ENCODE measurements at places on chromosomes 6 and 20. TPM values are rescaled to one million over a fixed set of nuclear protein-coding genes. Genes with fewer than 3 reads are reported as not detected.
A peak's percentile ranks its signal among the peaks of the same experiment; 100 is the strongest.

The PTCHD4 gene
- 8.4 TPM for total RNA-seq

The SCGN gene
- 0.26 TPM for total RNA-seq

- DNase-seq = no peak
Observed at GRCh38 chr20:3721912-3722311, 9.5 kb upstream of the SIGLEC1 start.

DNA sequence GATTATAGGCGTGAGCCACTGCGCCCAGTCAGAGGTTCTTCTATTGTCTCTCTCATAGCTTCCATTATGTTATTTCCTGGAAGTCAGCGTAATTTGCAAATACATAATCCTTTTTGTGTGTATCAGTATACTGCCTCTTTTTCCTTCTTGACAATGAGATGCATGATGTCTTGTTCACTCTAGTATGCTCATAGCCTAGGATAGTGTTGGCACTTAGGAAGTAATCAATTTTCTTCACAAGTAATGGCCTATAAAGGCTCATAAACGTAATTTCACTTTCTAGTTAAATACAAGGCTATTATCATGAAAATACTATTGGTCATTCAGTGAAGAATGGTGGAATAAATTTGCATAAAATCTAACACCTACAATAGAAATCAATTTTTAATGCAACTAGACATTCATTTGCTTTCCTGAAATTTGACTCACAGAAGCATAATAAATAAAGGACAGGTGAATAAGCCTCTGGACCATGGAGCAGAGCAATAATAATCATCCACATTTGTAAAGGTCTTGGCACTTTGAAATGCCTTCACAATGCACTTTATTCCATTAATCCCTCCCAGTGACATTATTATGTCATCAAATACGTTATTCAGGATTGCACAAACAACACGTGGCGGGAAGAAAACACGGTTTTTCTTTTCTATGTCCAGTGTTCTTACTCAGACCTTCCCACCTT, 366.9 kb upstream of the BTBD3 start:
- no peak for DNase-seq

DNA sequence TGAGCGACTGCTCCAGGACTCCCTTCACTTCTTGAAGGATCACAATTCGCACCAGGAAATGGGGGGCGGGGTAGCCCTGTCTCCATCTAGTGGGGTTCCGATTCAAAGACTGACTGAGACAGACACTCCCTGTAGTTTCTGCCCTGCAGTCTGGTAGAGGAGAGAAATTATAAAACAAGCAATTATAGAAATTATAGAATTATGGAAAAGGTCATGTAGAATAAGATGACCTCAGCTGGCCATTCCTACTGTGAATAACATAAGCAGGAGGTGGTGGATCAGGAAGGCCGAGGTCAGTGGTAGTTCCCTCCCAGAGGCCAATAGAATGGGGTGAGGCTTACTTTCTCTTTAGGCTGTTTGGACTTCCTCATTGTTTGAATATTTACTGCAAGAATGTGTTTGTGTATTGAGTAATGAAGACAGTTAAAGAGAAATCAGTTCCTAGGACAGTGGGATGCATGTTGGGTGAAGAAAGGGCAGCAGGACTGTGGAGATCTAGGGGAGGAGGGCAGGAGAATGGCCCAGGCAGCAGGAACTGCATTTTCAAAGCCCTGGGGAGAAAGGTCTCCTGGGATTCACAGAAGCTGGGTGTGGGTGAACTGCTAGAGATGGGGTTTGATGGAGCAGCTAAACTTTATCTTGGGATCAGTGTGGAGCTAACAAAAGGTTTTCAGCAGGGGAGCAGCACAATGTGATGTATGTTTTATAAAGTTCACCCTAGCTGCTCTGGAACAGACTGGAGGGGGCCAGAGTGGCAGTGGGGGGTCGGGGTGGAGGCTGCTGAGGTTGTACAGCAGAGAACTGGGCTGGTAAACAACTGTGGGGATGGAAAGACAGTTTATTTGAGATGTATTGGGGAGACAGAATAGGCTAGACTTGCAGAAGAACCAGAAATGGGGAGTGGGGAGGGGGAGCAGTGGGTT, 2.1 kb downstream of the ZNF341 start:
- peak; percentile 11 for DNase-seq

GRCh38 chr20:57374343-57374930, 16.8 kb upstream of the RBM38 start:
- no peak for DNase-seq

- DNase-seq = peak; percentile 25
Observed at GRCh38 chr20:3209946-3210317, 634 bp downstream of the ITPA start.

DNA sequence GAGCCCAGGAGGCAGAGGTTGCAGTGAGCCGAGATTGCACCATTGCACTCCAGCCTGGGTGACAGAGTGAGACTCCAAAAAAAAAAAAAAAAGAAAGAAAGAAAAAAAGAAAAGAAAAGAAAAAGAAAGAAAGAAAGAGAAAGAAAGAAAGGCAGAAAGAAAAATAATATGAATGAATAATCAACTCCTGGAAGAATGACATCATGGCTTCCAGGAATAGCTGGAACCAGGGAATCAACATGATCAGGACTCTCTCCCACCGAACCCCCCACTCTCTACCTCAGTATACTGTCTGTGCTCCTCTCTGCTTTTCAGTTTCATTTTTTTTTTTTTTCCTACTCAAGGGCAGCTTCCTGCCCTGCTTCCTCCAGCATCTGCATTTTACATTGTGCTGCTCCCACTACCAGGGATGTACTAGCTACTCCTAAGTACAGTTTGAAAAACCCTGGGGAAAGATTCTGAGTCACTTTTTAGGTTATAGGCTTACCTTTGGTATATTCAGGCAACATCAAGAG, 19.7 kb upstream of the MTCL3 start:
- DNase-seq = no peak
